ENCODE measurements at places on chromosomes 1 and 21. TPM values are rescaled to one million over a fixed set of nuclear protein-coding genes. Genes with fewer than 3 reads are reported as not detected.

REG4 gene
- total RNA-seq: not detected

PAPPA2 gene
- 5.8 TPM for total RNA-seq

GRCh38 chr1:22872981-22873664 is 99.5 kb downstream of the LACTBL1 start:
- no peak for DNase-seq

DNA sequence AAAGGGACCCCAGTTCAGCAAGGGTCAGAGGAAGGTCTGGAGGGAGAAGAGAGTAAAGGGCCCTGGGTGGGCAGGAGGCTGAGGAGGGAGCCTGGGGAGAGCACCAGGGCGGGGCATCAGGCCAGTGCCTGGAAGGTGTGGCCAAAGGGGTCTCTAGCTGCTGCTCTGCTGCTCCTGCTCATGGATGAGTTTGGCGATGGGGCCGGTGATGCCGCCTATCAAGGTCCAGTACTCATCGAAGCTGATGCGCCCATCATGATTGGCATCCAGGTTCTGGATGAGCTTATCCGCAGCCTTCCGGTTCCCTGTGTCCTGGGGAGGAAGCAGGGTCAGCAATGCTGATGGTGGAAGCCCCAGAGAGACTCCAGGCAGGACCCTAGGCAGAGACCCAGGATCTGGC is 5.6 kb downstream of the S100A16 start:
- DNase-seq: peak; percentile 46

GRCh38 chr1:6995789-6996188 is 210.5 kb downstream of the CAMTA1 start:
- no peak for DNase-seq

HEYL gene
- total RNA-seq: under 0.01 TPM

- peak; percentile 19 for DNase-seq
Measured at GRCh38 chr1:85244271-85245061, 15.0 kb downstream of the C1orf52 start.

- DNase-seq: no peak
Measured at GRCh38 chr1:157145076-157145475, 6.9 kb upstream of the ETV3 start.

- no peak for DNase-seq
Measured at GRCh38 chr1:100718581-100718980, 961 bp upstream of the VCAM1 start.

All from osteoblast (primary cell).